ENCODE measurements at places on chromosomes 13 and 19.
A peak's percentile ranks its signal among the peaks of the same experiment; 100 is the strongest.

- peak; percentile 85 for DNase-seq
These were observed 115.4 kb upstream of the TMTC4 start for GRCh38 chr13:100789968-100790367.

DNA sequence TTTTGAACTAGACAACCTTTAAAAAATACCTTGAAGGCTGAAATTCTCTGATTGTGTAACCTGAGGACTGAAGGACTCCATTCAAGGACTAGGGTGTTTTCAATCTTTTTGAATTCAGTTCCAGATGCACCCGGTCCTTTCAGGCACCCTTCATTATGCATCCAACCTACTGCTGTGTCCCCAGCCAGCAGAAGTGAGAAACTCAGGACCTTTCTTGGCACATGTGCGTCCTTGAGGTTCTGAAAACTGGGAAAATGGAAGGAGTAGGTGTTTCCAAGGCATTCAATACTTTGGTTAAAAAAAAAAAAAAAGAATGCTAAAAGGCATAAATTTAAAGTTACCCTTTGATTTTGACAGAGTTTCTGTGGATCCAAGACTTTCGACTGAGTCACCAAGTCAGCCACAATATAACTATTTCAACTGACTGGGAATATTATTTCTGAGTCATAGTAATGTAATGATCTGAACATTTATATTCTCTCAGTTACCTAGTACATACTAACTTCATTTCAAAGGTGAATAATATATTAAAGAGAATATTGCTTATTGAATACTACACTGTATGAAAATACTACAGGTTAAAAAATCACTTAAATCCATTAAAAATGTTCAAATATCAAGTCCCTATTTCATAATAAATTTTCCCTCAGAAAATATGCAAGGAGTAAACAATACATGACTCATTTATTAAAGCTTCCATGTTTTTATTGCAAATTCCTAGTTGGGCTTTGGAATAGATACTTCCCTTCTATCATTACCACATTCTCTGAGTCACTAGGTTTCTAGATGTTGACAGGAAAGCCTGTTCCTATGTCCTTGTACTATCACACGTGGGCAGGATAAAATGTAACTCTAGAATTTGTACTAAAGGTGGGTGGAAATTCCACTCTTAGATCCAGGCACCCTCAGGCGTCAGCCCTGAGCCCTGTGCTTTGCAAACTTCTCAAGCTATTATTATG is 2.4 kb upstream of the ITGBL1 start:
- DNase-seq = no peak

GRCh38 chr19:19406878-19407632 is 1.6 kb downstream of the GATAD2A start:
- DNase-seq = no peak

DNA sequence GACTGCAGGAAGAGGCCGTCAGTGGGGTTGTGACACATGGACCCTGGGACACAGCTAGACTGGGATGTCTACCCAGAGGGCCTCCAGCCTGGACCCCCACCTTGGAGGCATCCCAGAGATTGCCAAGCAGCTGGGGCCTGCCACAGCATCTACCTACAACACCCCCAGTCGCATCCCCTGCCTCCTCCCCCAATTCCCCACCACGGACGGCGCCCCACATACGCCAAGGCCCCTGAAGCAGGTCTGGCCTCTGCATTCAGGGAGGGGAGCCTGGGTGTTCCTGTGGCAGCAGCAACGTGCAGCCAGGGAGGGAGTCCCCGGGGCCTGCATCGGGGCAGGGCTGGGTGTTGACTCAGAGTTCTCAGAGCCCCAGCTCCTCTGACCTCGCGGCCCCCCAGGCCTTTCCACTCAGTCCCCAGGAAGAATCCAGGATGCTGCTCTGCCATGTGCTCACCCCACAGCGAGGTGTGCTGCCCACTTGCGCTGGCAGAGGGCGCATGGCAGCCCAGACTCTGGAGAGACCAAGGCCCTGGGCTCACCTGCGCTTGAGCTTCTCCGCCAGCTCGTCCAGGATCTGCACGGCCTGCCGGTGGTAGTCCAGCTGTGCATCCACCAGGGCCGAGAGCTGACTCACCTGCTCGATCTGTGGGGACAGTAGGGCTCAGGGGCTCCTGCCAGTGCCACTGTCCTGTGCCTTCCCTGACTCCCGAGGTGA is 19.6 kb downstream of the MPND start:
- no peak for DNase-seq

- peak; percentile 94 for DNase-seq
These were observed 750 bp upstream of the SLC27A1 start for GRCh38 chr19:17469481-17470067.

- DNase-seq = no peak
These were observed 95.5 kb downstream of the OXGR1 start for GRCh38 chr13:96898646-96899254.

GRCh38 chr13:64234255-64234654 is 2818.6 kb upstream of the PCDH20 start:
- no peak for DNase-seq

GRCh38 chr13:40706439-40706838 is 40.0 kb upstream of the FOXO1 start:
- no peak for DNase-seq

DNA sequence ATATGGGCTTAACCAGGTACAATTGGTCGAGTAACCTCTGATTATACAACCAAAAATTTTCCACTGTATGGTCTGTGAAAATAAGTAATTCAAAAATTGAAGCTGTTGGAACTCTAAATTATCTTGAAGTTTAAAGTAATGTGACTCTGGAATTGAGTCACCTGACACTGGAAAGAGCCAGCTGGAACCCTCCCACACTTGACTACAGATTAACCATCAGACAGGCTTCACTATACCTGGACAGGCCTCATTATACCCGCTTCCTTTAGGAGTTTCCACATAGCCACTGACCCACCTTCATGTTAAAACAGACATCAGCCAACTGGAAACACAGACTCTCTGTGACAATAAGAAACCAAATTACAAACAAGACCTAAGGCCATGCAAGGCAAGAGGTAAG is 1.3 kb downstream of the ZNF433 start:
- no peak for DNase-seq

GRCh38 chr19:16908759-16909158 is 20.0 kb downstream of the F2RL3 start:
- DNase-seq = no peak

DNA sequence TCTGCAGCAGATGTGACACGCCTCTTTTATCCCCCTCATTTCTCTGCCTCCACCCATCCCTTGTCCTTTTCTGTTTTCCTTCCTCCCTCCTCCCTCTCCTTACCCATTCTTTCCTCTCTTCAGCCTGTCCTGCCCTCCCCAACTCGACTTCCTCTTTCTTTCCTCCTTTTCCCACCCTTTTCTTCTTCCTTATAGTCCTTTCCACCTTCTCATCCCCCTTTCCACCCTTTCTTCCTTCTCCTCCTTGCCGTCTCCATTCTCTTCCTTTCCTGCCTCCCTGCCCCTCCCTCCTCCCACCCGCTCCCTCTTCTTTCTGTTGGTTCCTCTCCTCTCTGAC is 688 bp upstream of the ZNF71 start:
- no peak for DNase-seq

DNA sequence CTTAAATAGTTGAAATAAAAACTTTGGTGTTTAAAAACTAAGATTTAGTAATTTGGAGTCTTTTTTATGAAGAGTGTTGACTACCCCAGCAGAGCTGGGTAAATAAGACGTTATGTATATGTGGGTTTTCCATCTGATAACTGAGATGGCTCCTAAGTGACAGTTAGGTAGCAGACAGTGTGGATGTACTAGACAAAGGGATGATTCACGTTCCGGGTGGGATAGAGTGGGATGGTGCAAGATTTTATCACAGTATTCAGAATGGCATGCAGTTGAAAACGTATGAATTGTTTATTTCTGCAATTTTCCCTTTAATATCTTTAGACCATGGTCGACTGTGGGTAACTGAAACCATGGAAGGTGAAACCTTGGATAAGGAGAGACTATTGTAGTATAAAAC is 50.4 kb downstream of the NAA16 start:
- no peak for DNase-seq

DNA sequence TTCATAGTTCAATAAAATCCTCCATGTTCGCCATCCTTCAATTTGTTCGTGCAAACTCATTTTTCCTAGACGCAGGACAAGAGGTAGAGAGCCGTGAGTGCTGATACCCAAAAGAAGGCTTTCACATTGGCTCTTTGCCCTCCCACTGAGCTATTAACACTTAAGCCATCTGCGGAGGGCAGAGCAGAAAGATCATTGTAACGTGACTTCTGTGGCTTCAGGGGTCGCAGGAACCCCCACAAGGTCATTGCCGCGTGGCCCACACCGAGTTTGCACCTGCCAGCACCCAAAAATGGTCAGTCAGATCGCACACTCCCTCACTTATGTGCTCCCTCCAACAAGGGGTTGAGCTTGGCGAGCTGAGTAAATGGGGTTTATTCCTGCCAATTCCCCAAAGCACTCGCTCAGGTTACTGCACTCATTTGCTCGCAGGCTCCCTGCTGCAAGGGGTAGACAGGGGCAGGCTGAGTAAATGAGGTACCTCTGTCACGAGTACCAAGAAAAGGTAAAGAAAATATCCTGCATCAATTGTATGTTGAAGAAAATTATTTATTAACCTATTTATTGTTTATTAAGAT is 144.1 kb downstream of the PRR20E start:
- DNase-seq = no peak

- peak; percentile 18 for DNase-seq
These were observed 24.2 kb downstream of the CERS4 start for GRCh38 chr19:8233370-8233769.

GRCh38 chr19:51448411-51449016 is 9.7 kb downstream of the SIGLEC8 start:
- DNase-seq = no peak
